ENCODE measurements at places on chromosomes 3 and 15. TPM values are rescaled to one million over a fixed set of nuclear protein-coding genes. Genes with fewer than 3 reads are reported as not detected.

Gene KBTBD12
- total RNA-seq, result not detected

DNA sequence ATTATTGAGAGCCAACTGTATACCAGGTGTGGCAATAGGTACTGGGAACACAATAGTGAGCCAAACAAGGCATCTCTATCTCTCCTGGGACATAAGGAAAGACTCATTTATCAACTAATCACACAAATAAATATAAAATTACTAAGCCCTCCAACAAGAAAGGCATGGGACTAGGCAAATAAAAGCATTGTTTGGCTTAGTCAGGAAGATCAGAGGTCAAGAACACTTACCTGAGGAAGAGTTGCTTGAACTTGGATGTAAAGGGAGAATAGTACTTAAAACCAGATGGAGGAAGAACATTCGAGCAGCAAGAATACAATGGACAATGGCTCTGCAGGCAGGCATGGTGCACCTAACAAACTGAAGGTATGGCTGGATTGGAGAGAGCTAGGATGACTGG lies 300.7 kb downstream of the WDR72 start:
- no peak for DNase-seq

Gene SCN11A
- not detected for total RNA-seq

Gene SLC25A26
- total RNA-seq, result 26.2 TPM

Gene P4HTM
- total RNA-seq, result 8.4 TPM

DNA sequence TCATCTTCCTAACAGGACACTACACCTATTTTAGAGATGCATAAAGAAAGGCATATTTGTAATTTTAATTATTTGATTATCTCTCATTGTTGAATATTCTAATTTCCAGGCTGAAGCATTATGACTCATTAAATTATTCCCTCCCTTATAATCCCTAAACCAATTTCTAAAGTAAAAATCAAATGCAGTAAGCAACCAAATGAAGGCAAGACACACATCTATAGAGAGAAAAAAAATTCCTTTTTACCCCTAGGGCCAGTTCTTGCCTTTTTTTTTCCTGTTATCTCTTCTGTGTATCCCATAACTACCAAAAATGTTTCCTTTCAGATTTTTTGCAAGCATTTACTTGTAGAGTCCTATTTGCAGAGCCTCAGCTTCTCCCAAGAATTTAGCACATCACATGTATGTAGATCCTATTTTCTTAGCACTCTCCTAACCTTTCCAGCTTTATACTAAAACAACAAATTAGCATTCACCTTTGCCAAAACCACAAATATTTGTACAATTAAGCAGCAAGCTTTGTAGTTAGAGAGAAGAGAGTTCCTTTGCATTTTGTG lies 177.9 kb downstream of the SATB1 start:
- DNase-seq, result no peak

DNA sequence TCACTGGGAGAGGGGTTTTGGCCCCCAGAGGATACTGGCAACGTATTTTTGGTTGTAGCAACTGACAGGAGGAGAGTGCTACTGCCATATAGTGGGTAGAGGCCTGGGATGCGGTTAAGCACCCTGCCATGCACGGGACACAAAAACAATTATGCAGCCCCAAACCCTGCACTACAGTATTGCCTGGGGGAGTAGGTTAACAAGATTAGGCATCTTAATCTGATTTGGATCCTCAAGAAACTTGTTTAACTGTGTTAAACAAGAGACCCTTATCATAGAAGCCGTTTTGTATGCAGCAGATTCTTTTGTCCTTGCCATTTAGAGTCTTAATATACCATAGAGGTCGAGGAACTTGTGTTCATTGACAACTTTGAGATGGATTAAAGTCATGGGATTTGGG lies 3.4 kb downstream of the PHLDB2 start:
- no peak for DNase-seq

Gene PCSK6
- total RNA-seq, result 19.8 TPM

Gene GTF2E1
- 17.2 TPM for total RNA-seq

- DNase-seq, result no peak
Measured at GRCh38 chr3:49942651-49943050, 2.7 kb downstream of the RBM6 start.

Gene ROBO2
- under 0.01 TPM for total RNA-seq

- no peak for DNase-seq
Measured at GRCh38 chr3:42014921-42015533, 53.1 kb upstream of the ULK4 start.

GRCh38 chr15:42138411-42138810 lies 18.0 kb downstream of the PLA2G4F start:
- DNase-seq, result no peak

Gene PDCD7
- total RNA-seq, result 15.4 TPM

- no peak for DNase-seq
Measured at GRCh38 chr15:100707229-100707628, 104.8 kb downstream of the ASB7 start.

DNA sequence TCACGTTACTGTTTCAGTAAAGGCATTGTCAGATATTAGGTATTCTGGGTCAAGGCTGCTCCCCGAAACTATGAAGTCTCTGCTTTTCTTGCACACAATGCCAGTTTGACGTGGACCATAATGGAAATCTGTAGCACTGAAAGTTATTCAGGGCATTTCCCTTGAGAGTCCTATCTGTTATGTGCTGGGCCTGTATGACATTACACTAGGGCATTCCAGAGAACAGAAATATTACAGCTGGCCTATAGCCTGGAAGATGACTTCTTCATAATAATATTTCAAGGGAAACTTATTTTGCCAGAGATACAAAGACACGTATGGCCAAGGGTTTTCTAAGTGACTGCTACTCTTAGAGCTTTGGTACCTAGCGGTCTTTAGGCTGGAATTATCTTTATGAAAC lies 613.6 kb upstream of the CBLB start:
- DNase-seq, result no peak

GRCh38 chr3:69122403-69122802 lies at the start of gene LMOD3:
LMOD3 (minus strand) TSS chr3:69122595; CDS start chr3:69122386, 209 bp downstream.
- DNase-seq, result no peak

Gene TGM5
- 0.20 TPM for total RNA-seq

Gene FOXL2
- not detected for total RNA-seq

Gene IGF1R
- total RNA-seq, result 9.0 TPM

Gene MRPS11
- total RNA-seq, result 94.7 TPM

DNA sequence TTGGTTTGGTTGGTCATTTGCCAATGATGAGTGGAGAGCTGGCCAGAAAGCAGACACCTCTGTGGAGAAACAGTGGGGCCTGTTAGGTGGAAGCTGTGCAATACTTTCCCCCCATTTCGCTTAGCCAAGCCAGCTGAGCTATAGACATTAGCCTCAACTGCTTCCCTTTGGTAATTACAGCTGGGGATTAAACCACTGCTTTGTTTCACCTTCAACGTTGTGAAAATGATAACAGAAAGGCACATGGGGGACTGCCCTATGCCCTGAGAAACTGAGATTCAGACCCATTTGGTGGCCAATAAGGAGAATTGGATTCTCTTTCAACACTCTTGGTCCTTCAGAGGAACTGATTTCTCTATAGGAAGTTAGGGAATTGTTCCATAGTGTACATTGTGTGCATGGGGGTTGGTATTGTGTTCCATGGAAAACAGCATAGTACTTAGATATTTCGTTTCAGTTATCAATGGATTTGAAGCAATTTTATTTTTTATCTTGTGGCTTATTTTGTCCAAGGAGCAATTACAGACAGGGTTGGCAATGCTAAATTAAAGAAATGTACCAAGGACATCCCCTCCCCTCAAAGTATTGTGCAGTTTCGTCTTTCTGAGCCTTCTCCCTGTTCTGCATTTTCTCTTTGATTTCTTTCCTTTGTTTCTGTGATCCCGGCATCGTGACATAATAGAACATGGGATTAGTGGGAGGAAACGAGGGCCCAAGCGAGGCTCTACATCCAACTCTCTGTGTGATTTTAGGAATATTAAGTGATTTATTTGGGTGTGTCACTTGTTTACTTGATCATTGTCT lies 194.3 kb downstream of the FNDC3B start:
- DNase-seq, result no peak

GRCh38 chr15:47332481-47332880 lies 384.8 kb upstream of the SEMA6D start:
- no peak for DNase-seq

GRCh38 chr3:58658508-58658907 lies 8.1 kb downstream of the FAM3D start:
- no peak for DNase-seq

DNA sequence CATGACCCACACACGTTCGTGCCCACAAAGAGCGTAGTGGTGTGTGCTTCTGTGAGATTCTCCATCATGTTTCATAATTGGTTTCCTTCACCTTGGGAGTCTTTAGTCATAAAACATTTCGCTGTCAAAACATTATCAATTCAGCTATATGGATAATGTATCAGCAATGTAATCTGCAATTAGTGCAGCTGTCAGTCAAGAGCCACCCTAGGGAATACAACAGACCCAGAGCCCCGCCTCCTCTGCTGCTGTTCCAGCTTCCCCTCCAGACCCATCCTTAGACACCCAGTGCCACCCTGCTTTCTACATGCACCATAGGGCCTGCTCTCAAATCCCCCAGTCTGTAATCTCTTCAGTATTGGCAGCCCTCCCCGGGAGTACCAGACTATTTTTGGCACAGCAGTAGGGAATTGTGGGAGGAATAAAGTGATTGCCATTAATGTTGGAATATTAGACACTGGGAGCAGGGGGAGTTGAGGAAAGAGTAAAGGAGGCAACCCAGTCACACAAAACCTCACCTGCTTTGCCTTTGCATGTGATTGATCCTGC lies 31.5 kb upstream of the C3orf80 start:
- no peak for DNase-seq

- no peak for DNase-seq
Measured at GRCh38 chr3:10387881-10388609, 67.1 kb upstream of the SEC13 start.

DNA sequence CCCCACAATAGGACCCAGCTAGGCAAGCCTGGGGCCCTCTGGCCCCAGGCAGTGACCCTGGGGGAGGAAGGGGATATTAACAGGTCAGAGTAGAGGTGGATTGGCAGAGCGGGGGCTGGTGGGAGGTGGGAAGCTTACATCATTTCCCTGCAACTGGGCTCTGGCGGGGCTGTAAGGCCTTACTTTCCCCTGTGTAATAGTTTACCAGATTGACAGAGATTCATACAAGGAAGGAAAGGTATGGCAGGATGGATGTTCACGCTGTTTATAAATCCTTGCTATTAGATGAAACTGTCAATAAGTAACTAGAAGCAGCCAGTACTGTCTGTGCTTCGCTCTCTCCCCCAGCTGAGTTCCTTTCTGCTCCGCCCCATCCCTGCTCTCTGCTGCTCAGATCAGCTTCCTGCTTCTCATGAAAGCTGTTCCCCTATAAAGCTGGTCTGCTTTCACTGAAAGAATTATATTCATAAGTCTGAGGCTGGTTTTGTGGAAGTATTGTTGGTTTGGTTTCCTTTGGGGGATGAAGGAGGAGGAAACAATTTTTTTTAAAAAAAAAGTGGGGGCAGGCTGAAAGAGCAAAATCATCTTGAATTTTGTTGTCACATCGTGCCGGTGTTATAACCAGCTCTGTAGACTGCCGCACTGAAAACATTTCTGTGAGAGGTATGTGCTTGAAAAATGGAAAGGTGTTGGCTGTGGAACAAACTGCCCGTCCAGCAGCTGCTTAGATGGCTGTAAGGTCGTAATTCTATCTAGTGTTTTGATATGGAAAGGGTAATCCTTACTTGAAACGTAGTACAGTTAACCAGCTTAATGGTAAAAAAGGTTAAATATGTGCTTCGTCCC lies 76.4 kb downstream of the BBX start:
- DNase-seq, result peak; percentile 72

DNA sequence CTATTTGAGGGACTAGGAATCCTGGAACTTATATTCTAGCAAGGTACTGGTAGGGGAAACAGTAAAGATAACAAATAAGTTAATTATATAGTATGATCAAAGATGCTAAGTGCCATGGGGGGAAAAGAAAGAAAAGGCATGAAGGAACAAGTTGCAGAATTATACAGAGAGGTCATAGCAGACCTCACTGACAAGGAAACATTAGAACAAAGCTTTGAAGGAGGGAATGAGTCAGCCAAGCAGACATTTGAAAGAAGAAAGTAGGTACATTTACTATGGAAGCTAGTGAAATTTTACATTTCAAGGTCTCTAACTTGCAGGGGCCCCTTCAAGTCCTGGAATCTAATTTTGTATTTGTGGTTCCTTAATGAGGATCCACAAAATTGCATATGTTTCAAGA lies 57.2 kb upstream of the TIPARP start:
- peak; percentile 45 for DNase-seq

DNA sequence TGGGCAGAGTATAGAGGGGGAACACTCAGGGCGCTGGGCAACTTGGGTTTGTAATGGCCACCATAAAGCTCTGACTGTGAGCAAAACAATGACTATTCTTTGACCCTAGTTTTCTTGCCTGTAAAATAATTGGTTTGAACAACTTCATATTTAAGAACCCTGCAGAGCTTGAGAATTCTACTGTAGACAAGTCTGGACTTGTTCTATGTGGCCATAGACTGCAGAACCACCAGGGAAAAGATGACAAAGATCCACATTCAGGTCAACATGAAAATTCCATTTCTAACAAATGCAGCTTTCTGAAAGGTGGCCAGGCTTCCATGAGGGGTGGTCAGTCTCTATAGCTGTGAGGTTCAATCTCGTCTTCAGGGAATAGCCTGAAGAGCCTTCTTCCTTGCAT lies 239.4 kb upstream of the LRRN1 start:
- DNase-seq, result no peak

Gene RASGRP1
- 0.53 TPM for total RNA-seq

GRCh38 chr3:107928084-107928445 lies 162.8 kb downstream of the CD47 start:
- peak; percentile 59 for DNase-seq

GRCh38 chr3:187741403-187742350 lies 3.6 kb downstream of the BCL6 start:
- peak; percentile 63 for DNase-seq

Gene CHRM5
- not detected for total RNA-seq

Gene SNX22
- 2.3 TPM for total RNA-seq

GRCh38 chr3:159786489-159787177 lies 202.0 kb upstream of the IL12A start:
- no peak for DNase-seq

GRCh38 chr15:93270937-93271467 lies 182.0 kb upstream of the RGMA start:
- DNase-seq, result no peak

GRCh38 chr15:85003593-85004312 lies 22.1 kb downstream of the PDE8A start:
- no peak for DNase-seq

DNA sequence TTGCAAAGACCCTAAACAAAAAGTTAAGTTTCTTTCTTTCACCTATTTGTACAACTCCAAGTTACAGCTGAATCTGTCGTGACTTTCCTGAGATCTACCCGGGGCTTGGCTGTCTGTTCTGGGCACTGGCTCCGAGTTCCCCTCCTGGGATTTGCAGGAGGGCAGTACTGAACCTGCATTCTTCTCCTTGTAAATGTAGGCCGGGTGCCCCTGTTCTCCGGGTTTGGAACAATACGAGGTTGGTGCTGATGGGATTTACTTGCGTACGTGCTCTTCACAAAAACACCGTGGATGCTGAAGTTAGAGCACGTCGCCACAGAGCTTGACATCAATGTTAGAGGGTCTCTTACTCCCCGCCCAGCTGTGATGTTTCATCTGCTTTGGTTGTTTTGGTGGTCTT lies 48.1 kb downstream of the KLHL25 start:
- no peak for DNase-seq

- DNase-seq, result no peak
Measured at GRCh38 chr3:9247941-9248521, 1.4 kb downstream of the SRGAP3 start.
